ENCODE measurements at places on chromosomes 2 and 18. TPM values are rescaled to one million over a fixed set of nuclear protein-coding genes. Genes with fewer than 3 reads are reported as not detected.

DNA sequence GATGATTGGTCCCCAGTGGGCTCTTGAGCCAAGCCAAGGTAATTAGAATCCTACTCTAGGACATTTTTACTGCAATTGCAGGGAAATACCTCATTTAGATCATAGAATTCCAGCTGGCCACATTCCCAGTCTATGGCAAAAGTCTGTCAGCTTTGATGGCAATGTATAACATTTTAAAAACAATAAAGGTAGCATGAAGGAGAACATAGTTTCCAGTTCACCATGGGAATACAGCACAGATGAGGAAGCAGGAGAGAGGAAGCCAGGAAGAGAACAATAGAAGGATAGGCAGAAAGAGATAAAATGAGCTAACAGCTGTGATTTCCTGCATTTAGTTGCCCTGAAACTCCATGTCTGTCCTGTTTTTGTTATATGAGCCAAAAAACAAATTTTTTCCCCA lies 897.3 kb upstream of the DDX18 start:
- DNase-seq = no peak
- no peaks in the 10 kb centered on the region for H3K36me3 ChIP-seq
- H3K4me3 ChIP-seq = no peak overlapping the region
- H3K27ac ChIP-seq = no peak overlapping the region
- H3K27me3 ChIP-seq = no peaks in the 10 kb centered on the region

Gene ITGB6
- 0.30 TPM for total RNA-seq

GRCh38 chr2:127155028-127155581 lies 48.2 kb upstream of the BIN1 start:
- H3K27ac ChIP-seq = no peak overlapping the region
- DNase-seq = peak; percentile 63
- no peaks in the 10 kb centered on the region for H3K36me3 ChIP-seq
- no peaks in the 10 kb centered on the region for H3K27me3 ChIP-seq
- no peaks in the 10 kb centered on the region for H3K4me1 ChIP-seq
- H3K4me3 ChIP-seq = no peak overlapping the region

Gene LIMS2
- 91.7 TPM for total RNA-seq

GRCh38 chr18:22836932-22837331 lies 96.2 kb upstream of the RBBP8 start:
- H3K4me1 ChIP-seq = no peaks in the 10 kb centered on the region
- no peaks in the 10 kb centered on the region for H3K36me3 ChIP-seq

Gene SERPINB3
- total RNA-seq = not detected
